ENCODE measurements at places on chromosomes 3 and 15.

DNA sequence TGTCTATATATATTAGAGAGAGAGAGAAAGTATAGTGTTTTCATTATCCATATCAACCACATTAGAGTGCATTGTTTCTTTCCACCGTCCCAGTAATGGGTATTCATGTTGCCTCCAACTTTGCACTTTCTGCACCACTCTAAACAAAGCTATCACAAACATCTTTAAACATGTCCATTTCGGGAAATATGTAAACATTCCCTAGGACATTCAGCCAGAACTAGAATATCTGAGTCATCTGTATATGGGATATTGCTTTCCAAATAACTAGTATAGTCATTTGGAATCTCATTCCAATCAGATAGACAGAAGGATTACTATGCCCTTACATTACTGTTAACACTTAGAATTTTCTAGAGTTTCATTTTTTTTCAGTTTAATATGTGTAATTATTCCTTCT, 914.9 kb upstream of the EPHA6 start:
- DNase-seq, result no peak

- no peak for DNase-seq
These were observed 123.2 kb downstream of the DNAJB8 start for GRCh38 chr3:128343287-128344051.

DNA sequence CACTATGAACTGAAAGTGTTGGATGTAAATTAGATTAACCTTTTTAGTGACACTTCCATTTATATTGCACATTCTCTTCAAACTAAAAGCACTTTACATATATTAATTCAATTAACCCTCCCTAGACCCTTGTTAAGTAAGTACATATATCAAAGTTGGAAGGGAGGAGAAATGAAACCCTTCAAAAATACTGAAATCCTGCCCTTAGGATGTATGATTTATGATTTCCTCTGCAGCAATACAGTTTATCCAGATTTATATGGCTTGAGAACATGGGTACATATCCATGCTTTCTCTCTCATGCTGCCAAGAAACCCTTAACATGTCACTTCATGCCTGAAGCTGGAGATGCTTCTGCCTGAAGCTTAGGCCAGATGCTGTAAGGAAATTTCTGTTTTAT, 11.0 kb downstream of the CLSTN2 start:
- DNase-seq, result no peak

GRCh38 chr3:119894195-119894594, 112.3 kb downstream of the NR1I2 start:
- no peak for DNase-seq

GRCh38 chr15:39884351-39884750, 35.7 kb downstream of the GPR176 start:
- DNase-seq, result no peak

DNA sequence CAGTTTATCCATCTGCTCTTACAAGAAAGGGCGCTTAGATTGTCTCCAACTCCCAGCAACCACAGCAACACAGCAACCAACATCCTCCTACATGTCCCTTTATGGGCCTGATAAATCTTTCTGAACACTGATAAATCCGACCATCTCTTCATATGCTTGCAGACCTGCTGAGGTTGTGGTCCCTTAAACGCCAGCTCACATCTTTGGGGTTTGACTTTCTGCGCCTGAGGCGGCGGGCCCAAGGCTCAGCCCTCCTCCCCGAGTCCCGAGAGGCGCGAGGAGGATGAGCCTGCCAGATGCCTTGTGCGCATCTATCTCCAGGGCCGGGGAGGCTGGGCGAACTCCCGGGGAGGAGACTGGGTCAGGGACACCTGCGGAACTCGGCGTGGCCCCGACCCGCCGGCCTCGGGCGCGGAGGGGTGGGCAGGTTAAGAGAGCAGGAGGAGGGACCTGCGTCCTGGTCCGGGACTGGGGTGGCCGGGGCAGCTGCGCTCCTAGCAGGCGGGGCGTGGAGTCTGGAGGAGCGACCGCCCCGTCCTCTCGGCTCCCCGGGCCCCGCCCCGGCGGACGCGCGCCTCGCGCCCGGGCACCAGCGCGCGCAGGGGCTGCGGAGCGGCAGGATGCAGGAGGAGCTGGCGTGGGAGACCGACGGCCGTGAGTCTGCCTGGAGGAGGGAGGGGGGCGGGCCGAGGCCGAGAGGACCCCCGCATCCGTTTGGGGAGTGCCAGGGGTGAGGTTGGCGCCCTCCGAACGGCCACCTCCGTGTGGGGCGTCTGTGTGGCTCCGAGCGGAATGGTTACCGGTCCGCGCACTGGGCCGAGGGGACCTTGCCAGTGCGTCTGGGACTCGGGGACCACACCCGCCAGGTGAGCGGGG, at the start of gene ANKDD1A:
ANKDD1A (plus strand) TSS at position 592 of the 876 bp plus-strand sequence; CDS start at position 621, 29 bp downstream.
- DNase-seq, result peak; percentile 9

- DNase-seq, result no peak
These were observed 417.1 kb upstream of the EPHA3 start for GRCh38 chr3:88690287-88690686.

Data from stimulated activated CD8-positive, alpha-beta memory T cell treated with anti-CD3 and anti-CD28 coated beads, Interleukin-12 subunit alpha, Interleukin-12 subunit beta, amount 100 ng/mL, for 4 hours (primary cell).